ENCODE measurements at places on chromosomes 5 and 9. TPM values are rescaled to one million over a fixed set of nuclear protein-coding genes. Genes with fewer than 3 reads are reported as not detected.

SMIM32 gene
- total RNA-seq = 1.1 TPM

SLC46A2 gene
- not detected for total RNA-seq

OSMR gene
- total RNA-seq = 0.19 TPM

- no peak for DNase-seq
Measured at GRCh38 chr5:130183115-130183514, 278.9 kb downstream of the CHSY3 start.

DNA sequence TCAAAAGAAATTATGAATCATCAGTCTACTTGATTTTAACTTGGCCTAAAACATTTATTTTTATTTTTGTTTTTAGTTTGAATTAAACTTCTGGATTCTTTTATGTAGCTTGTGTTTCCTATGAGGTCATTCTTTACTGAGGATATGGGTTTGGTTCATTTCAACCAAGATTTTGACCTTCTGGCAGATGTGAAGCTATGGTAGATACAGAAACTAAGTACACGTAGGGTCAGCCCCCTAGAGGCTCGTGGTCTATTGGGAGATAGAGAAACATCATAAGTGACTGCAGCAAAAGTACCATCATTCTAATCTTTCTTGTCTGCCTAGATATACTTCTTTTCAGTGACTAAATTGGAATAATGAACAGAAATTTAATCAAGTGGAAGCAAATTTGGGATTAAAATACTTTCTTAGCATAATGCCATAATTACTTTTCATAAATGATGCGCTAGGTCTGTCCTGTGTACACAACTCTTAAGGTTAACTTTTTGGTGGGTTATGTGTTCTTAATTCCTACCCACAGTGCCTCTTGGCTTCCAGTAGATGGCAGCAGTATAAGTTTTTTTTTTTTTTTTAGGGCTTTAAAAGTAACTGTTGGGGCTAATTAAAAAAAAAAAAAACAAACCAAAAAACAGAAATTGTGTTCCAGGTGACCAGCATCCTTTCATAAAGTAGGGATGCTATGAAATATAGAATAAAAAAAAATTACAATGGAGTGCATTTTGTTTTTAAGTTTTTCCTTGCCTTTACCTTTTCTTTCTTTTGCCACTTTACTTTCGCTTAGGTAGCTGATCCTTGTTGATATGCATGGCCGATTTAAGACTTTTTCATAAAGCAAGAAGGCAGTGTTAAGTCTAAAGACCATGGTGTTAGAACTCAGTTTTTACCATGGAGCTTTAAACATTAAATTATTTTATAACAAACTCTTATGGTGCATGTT, 49.9 kb downstream of the LRRTM2 start:
- DNase-seq = no peak

- no peak for DNase-seq
Measured at GRCh38 chr5:6115852-6116251, 262.5 kb downstream of the MED10 start.

DNA sequence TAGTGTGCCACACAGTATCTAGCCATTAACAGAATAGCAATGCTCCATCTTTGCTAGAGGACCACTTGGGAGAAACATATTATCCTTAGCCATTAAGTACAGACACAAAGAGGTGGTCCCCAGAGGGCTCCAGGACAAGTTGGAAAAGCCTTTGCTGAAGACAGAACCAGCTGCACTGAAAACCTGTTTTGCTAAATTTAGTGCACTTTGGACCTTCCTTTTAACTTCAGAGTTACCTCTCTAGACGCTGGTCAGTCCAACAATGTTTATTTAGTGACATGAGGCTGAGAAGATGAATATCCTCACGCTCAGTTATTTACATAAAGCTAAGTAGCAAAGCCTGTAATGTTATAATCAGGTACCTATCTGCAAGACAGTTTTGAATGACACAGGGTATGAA, 265.0 kb upstream of the ZNF608 start:
- no peak for DNase-seq

SPINK13 gene
- total RNA-seq = not detected

- DNase-seq = no peak
Measured at GRCh38 chr9:34246453-34246852, 67.6 kb downstream of the UBAP1 start.

GRCh38 chr5:176673651-176674583, 26.6 kb downstream of the TSPAN17 start:
- DNase-seq = no peak

GRCh38 chr5:111792471-111793058, 35.6 kb upstream of the NREP start:
- no peak for DNase-seq

DNA sequence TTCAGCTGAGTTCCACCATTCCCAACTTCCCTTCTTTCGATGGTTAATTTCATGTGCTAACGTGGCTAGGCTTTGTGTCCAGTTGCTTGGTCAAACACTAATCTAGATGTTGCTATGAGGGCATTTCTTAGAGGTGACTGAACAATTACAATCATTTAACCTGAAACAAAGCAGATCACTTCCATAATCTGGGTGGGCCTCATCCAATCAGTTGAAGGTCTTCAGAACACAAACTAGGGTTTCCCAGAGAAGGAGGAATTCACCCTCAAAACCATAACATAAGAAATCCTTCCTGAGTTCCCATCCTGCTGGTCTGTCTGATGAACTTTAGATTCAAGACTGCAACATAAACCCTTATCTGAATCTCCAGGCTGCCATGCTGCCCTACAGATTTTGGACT, 2381.7 kb downstream of the MAT2B start:
- DNase-seq = no peak

GRCh38 chr5:8813180-8813579, 732.7 kb downstream of the SEMA5A start:
- DNase-seq = no peak

DNA sequence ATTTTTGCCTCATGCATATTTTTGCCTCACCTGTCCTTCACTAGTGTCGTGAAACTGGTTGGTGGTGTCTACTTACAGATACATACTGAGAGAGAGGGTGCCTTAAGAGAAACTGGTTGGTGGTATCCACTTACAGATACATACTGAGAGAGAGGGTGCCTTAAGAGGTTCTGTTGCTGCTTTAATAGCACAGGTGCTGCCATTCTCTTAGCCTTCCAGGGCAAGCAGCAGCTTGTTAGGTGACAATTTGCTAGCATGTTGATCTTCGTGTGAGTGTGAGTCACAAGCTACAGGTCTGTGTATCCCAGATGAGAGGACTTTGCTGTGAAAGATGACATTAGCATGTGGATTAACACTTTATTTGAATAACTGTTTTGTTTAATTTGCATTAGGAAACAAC, 1.4 kb downstream of the PTTG1 start:
- no peak for DNase-seq

CAMSAP1 gene
- total RNA-seq = 82.2 TPM

DNA sequence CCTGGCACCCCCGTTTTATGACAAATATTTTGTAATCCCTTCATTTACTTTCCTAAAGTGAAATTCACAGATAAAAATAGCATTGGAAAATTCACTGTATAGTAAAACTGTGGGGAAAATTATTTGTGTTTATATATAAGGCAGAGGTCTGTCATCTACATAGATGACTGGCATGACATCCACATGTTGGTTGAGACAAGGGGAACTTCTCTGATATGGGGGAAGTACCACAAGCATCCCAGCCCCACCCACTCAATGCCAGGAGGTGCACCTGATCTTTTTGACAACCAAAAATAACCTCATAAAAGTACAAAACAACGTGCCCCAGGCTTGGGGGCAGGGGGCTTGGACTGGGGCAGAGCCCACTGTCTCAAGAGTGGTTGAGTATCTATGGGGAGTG, 6.3 kb upstream of the TDRD7 start:
- DNase-seq = no peak

ENTPD8 gene
- total RNA-seq = 2.7 TPM

PCDHA8 gene
- 5.1 TPM for total RNA-seq

GRCh38 chr5:31193591-31194467, at the start of gene CDH6:
Gene CDH6, plus strand, starts transcription at chr5:31193686. Its CDS starts 73,788 bp downstream, at chr5:31267474.
- peak; percentile 56 for DNase-seq

DNA sequence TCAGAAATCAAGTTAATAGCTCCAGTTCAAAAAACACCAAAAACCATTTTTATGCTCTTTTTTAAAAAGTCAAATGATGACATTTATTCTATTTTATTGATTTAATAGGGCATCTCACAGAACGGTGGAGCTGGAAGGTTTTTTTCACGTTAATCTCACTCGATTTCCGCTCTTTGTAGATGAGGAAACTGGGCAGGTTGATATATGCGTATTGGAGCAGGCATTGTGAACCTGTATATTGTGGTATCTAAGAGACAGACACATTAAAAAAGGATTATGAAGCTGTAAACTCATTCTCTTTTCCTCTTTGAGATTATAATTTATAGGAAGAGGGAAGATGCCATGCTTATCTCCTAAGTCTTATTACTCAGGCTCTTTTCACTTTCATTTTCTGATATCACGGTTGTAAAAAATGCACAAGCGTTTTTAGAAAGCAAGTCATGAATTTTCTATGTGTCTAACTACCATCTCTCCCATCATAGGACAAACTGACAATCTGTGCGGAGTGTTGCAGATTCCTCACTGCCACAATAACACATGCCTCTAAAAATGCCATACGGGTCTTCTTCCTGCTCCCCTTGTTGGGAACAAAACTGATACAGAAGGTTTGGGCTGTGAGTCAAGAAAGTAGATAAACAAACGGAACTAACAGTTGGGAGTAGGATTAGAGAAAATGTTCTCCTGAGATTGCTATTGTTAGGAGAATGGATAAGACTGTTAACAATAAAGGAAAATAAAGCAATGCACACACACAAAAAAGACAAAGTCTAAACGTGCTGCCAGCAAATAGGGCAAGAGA, 1997.7 kb downstream of the MAT2B start:
- no peak for DNase-seq

DNA sequence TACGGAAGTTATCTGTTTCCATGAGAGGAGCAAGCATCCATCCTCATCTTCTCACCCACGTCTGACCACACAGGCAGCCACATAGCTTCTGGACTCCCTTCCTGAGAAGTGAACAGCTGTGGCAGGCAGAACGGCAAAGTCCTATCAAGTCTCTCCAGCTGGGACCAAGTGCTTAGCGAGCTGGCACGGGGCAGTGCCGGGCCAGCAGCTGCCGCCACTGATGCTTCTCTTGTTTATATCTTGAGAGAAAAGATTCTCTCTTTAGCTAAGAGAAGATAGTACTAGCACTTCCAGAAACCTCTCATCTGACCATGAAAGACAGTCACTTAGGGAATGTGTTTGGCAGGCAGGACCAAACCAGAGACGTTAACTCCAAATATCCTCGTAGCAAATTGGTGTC, 37.2 kb downstream of the PLAC8L1 start:
- DNase-seq = no peak

- no peak for DNase-seq
Measured at GRCh38 chr9:114344692-114345091, 15.0 kb downstream of the ORM2 start.

- no peak for DNase-seq
Measured at GRCh38 chr5:122175852-122176251, 46.5 kb downstream of the ZNF474 start.

DNA sequence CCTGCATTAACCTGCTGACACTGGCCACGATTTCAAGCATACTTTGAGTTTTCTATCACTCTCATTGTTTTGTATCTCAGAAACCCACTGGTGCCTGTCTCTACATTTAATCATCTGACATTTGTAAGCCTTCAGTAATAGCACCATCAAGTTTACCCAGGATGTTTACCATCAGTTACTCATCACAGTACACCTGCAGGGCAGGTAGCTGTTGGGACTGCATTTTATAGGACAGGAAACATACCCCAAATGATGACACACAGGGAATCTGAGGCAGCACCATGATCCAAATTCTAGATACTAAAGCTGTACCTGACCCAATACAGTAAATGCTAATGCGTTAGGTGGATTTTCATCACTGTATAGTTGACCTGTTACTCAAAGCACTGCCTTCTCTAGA, 114.2 kb downstream of the FEM1C start:
- no peak for DNase-seq

DNA sequence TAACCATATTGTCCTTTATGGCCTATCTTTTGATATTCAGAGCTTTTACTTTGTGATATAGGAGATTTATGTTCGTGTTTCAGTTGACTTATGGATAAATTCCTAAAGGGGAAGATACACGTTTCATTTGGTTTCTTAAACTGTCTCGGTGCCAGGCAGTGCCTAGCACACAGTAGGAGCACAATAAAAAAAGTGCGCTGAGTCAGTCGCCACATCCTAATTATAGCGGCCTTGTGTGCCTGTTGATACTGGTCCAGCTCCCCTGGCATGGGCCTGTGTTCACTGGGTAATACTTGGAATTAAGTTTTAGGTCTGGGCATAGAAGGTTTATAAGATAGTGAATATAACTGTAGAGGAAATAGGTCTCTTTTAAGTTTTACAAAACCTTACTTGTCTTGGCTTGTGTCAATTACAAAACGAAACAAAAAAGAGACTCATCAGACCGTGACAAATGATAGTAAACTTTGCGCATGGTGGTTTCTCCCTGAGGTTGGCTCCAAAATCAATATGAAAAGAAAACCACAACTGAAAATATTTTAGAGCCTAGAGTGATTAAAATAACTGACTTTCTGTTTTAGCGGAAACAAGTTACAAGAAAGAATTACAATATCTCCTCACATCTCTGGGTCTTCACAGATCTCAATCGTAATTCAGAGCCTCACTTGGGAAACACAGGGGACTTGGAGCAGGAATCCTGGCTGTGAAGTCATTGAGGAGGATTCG, 84.8 kb downstream of the MVB12B start:
- no peak for DNase-seq

STX17 gene
- total RNA-seq = 42.4 TPM

- DNase-seq = no peak
Measured at GRCh38 chr5:25027061-25027460, 382.3 kb upstream of the CDH10 start.

Measured in progenitor cell of endocrine pancreas (in vitro differentiated cells).